ENCODE measurements at places on chromosomes 2 and 18. TPM values are rescaled to one million over a fixed set of nuclear protein-coding genes. Genes with fewer than 3 reads are reported as not detected.

UGT1A1 gene
- not detected for total RNA-seq

GRCh38 chr2:143284087-143284675, 155.0 kb downstream of the ARHGAP15 start:
- DNase-seq = peak; percentile 3

GRCh38 chr2:224072541-224073188, 33.6 kb upstream of the SERPINE2 start:
- no peak for DNase-seq

DNA sequence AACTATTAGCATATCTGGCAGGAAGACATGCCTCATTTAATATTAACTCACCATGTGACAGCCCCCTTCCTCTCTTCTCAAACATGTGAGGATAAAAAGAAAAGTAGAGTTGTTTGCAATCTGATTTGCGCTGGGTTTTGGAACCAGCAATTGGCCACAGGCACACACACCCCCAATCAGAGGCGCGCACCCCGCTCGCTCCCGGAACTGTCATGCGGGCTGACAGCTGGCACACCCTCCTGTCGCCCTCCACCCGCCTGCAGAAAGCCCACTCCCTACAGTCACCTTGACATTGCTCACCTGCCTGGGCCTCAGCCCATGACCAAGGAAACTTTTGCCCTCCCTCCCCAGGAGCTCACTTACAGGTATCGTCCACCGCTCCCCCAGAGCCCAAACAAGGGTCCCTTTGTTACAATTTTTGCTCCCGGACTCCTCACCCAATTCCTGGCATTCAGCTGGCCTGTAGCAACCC, 1.1 kb downstream of the COBLL1 start:
- no peak for DNase-seq

GRCh38 chr2:240246173-240246820, 105.8 kb upstream of the OTOS start:
- DNase-seq = no peak

DNA sequence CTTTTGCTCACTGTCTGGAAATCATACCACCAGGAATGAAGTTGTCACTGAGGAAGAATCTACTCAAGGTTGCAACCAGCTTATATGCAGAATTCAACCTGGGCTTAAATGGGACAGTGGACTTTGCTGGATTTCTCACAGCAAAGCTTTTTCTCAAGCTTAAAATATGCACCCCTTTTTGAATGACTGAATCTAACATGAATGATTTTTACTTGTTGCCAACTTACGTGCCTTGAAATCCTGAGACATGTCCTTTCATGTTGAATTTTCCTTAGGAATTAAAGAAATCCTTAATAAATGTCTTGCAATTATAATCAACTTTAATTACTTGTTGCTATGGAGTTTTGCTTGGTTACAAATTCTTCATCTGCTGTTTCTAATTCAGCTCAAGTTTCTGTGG, 57.4 kb downstream of the SPP2 start:
- no peak for DNase-seq

- peak; percentile 95 for DNase-seq
Observed at GRCh38 chr18:47930931-47931717, 665 bp upstream of the SMAD2 start.

DUSP19 gene
- total RNA-seq = 0.14 TPM

SERPINB11 gene
- total RNA-seq = not detected

DNA sequence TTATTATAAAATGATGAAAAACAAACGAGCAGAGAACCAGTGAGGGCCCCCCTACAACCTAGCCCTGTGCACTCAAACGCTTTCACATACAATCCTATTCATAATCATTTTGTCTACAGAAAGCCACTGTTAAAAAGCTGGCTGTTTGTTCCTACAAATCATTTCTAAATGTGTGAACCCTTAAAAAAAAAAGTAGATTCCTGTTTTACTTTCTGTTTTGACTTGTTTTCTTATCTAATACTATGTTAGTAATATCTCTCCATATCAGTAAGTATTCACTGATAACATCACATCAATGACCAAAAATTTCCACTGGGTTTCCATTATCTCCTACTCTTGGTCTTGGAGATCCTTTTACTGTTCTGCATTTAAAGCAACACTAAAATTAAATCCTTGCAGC, 128.8 kb upstream of the TTC39C start:
- no peak for DNase-seq

CIB4 gene
- total RNA-seq = not detected

SNTG2 gene
- total RNA-seq = 1.1 TPM

ABCG5 gene
- total RNA-seq = not detected

- no peak for DNase-seq
Observed at GRCh38 chr18:8040021-8040420, 472.9 kb downstream of the PTPRM start.

DUSP11 gene
- 61.5 TPM for total RNA-seq

GRCh38 chr18:38698088-38698487, 1132.5 kb upstream of the CELF4 start:
- DNase-seq = no peak

ARHGEF33 gene
- total RNA-seq = not detected

- peak; percentile 54 for DNase-seq
Observed at GRCh38 chr2:109128048-109128615, 873 bp upstream of the SH3RF3 start.

- DNase-seq = no peak
Observed at GRCh38 chr18:79615091-79615490, 64.5 kb upstream of the CTDP1 start.

- no peak for DNase-seq
Observed at GRCh38 chr2:96898641-96899412, 28.9 kb upstream of the SEMA4C start.

GRCh38 chr2:219484343-219485200, 14.1 kb upstream of the GMPPA start:
- peak; percentile 20 for DNase-seq

SERPINB12 gene
- not detected for total RNA-seq

WNT10A gene
- 6.6 TPM for total RNA-seq

DNA sequence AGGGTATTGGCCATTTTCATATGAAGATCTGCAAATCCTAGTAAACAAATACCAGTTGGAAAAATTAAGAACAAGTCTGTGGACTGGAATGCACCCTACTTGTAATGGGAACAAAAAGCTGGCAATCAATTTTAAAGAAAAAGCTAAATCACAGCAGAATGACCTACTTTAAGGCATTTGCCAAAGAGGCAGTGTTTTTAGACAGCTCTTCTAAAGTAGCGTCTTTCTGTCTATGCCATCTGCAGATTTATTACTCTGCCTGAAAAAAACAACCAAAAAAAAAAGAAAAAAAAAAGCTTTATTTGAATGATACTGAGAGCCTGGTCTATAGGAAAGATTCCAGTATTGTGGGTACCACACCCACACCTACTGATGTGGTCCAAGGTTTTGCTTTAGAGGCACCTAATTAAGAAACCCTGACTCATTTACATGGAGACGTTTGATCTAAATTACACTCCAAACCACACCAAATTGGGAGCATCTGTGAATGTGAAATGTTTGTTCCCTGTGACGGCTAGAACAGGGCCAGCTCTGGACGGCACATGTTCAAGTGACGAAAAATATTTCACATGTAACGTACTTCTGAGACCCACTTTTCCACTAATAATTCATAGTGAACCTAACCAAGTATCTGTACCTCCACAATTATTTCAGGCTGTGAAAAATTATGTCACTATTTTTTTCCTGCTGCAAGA, 597.1 kb downstream of the ARHGAP15 start:
- DNase-seq = no peak

GRCh38 chr2:72837171-72837570, 11.3 kb upstream of the EXOC6B start:
- no peak for DNase-seq

DNA sequence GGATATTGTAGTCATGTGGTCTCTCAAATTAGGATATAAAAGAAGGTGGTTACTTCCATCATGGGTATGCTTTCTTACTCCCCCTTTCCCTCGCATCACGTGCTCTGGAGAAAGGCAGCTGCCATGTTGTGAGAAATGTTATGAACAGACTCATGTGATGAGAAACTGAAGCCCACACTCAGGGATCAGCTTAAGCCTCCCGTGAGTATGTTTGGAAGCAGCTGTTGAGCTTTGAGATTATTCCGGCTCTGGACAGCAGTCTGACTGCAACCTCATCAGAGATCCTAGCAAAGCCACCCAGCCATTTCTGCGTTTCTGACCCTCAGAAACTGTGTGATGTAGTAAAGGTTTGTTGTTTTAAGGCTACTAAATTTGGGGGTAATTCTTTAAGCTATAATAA, 700.1 kb downstream of the ADCYAP1 start:
- DNase-seq = no peak

GRCh38 chr2:240437551-240437860, 2.0 kb downstream of the GPC1 start:
- no peak for DNase-seq

DUSP2 gene
- 728 TPM for total RNA-seq

ITGAV gene
- total RNA-seq = 3.7 TPM

GRCh38 chr18:48667276-48668254, 128.7 kb downstream of the CTIF start:
- DNase-seq = no peak

DNA sequence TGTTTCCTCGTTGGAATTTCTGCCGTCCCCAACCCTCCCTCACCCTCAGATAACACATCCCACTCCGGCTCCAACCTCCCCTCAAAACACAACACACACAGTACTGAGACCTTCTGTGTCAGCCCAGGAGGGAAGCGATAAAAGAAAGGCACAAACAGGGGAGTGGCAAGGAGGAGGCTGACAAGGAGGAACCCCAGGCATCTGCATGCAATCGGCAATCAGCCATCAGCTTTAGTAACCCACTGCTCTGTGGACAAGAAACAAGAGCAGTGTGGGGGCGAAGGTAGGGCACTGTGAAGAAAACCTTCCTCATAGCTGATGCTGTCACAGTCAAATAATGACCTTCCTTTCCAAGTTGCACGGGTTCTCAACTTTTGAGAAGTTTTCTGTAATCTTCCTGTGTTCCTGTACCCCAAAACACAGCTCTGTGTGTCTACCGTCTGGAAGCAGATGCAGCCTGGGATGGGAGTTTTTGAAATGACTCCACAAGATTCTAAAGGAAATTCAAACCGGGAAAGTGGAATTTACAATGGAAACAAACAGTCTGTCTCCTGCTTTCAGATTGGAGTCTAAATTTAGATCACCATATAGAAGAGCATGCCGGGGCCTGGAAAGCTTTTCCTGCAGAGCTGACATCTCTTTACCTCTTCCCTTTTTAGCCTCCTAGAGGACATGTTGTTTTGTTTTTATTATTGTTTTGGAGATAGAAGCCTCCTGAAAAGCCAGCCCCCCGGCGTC, 16.4 kb upstream of the LPIN2 start:
- no peak for DNase-seq

GAREM1 gene
- 0.14 TPM for total RNA-seq

- DNase-seq = no peak
Observed at GRCh38 chr2:101720732-101721131, 23.2 kb downstream of the MAP4K4 start.

AFF3 gene
- 15.4 TPM for total RNA-seq

UBXN4 gene
- 150 TPM for total RNA-seq

CD8A gene
- total RNA-seq = 1.3 TPM

Measured in CD4-positive, alpha-beta T cell (primary cell).